NCI-H510A treated with DMSO at 0.1 percent for 48 hours (cell line): ENCODE measurements at places on chromosomes 1 and 21.

GRCh38 chr1:26541816-26542711, 12.5 kb downstream of the RPS6KA1 start:
- no peak for DNase-seq

DNA sequence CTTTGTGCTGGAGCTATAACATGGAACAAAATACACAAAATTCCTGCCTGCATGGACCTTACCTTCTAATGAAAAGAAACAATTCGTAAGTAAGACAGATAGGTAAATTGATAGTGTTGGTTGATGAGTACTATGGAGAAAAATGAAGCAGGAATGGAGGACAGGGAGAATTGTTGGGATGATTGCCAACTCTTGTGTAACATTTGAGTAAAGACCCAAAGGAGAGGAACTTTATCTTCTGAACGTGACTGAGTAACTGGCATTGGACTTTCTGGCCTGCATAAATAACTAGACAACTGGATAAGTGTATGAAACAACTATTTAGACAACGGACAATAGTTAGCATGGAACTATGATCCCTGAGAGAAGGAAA, 6.8 kb upstream of the EFCAB14 start:
- DNase-seq: no peak

- DNase-seq: no peak
Observed at GRCh38 chr1:154408174-154408777, 3.1 kb downstream of the IL6R start.

GRCh38 chr21:43825242-43825935, 36.0 kb downstream of the RRP1 start:
- DNase-seq: no peak
